T-helper 17 cell (primary cell): ENCODE measurements at places on chromosomes 2 and 18.
A peak's percentile ranks its signal among the peaks of the same experiment; 100 is the strongest.

- DNase-seq = no peak
These were observed 484.1 kb upstream of the VRK2 start for GRCh38 chr2:57562495-57562894.

- DNase-seq = no peak
These were observed 47.6 kb upstream of the MSTN start for GRCh38 chr2:190110131-190110530.

DNA sequence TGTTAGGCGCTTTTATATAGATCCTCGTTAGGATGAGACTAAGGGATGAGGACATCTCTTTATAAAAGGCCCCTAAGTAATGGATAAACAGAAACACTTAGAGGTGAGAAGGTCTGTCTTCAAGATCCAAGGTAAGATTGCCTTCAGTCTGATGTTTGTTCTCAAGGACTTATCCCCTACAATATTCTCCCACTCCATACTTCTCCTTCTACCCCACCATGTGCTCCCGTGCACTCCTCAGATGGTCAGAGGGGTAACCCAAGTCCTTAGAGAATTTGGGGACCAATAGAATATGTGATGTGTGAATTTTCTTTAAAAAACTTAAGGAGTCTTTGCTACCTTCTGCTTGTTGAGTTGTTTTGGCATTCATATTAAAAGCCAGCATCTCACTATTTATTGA, 23.1 kb downstream of the FOSL2 start:
- DNase-seq = no peak

DNA sequence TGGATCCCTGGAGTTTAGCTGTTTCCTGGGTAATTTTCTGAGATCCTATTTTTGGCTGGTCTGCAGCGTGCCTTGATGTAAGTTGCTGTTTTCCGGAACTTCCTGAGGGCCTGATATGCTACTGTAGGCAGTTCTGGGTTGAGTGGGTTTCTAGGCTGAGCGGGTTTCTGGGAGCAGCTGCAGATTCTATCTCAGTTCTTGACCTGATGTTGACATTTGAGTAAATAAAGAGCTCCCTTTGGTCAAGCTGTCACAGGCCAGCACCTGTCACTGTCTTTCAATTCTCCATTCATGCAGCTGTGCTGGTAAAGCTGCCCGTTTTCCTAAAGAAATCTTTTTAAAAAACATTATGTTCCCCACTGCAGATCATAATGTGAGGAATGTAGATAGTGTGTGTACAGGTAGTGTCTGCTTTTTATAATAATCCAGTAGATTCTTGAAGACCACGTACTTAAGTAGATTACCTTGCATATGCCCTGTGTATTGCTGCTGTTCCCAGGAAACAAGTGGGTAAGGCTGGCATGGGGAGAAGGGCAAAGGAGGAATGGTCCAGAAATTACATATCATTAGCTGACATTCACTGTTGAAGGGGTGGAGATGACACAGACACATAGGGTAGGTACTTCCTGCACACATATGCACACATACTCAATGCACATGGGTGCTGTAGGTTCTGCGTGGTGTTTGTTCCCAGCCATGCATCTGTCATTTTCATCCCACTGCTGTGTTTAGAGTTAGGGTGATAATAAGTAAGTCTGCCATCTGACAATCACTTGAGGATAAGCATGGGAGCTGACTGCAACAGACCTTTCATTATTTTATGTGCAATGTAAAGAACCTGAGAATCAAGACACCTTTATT, 25.9 kb downstream of the CD28 start:
- DNase-seq = no peak

DNA sequence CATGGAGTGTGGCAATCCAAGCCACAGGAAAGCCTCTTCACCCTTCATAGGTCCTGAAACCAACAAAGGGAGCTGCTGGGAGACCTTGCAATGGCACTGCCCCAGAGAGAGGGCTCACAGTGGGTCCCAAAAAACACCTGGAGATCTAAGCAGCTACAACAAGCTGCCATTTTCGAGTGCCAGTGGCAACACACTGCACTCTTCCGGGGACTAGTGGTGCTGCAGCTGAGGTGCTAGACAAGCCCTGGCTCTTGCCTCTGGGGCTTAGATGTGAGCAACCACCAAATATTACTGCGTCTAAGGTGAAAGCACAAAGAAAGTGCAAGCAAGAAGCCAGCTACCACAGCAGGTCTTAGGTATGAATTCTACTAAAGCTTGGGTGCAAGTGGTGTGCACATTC, 192.9 kb downstream of the NOL4 start:
- no peak for DNase-seq

DNA sequence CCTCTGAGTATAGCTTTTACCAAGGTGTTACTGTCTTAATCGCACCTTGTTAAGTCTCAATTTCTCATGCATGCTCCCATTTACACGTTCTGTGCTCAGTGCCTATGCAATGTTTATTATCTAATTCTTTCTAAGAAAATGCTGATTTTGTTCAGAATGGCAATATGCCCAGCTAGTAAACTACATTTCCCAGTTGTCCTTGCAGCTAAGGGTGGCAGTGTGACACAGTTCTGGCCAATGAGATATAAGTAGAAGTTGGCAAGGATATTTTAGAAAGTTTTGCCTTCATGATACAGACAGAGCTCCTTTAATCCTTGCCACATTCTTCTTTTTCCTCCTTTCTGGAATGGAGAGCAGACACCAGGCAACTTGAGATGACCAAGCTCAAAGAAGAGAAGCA, 45.3 kb downstream of the POLE4 start:
- DNase-seq = no peak

GRCh38 chr2:20666304-20667150, at the start of gene GDF7:
GDF7 (plus strand) TSS chr2:20667144; CDS start chr2:20667240, 96 bp downstream.
- no peak for DNase-seq

DNA sequence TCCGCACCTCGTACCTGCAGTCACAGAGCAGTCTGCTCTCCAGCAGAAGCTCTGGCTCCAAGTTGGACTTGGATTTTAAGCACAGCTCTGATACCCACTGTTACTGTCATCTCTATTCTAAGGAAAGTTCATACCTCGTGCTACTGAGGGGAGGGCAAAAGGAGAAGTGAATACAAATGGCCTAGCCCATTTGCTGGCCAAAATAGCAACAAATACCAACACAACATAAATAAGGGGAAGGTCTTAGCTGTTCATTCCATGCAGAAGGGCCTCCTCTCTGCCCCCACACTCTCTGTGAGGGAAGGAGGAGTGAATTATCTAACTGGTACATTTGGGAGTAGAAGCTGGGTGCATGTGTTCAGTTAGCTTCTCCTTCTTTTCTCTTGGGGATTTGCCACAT, 739.4 kb upstream of the RAB6C start:
- no peak for DNase-seq

DNA sequence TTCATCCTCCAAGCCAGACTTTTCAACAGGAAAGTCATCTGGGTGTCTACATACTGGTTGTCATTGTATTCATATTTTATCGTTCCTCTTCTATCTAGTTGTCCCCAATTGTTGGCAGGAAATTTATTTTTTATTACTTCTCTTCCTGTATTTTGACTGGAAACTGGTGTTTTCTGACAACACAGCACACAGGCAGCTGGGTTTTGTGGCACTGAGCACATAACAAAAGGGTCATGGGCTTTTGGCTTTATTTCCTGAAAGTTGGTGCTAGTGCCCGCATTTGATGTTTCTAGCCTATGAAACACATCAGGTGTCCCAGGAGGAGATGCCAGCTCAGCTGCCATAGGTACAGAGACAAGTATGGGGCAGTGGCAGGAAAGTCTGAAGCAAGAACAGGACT, 126.4 kb downstream of the TMEM17 start:
- no peak for DNase-seq

- DNase-seq = no peak
These were observed 51.5 kb downstream of the HAUS1 start for GRCh38 chr18:46155641-46156051.

GRCh38 chr2:196309691-196310090, 138.3 kb upstream of the STK17B start:
- no peak for DNase-seq

GRCh38 chr2:27492557-27492956, 2.4 kb downstream of the FNDC4 start:
- no peak for DNase-seq

GRCh38 chr2:156956161-156956560, 301.3 kb upstream of the GALNT5 start:
- no peak for DNase-seq

- DNase-seq = no peak
These were observed 159.4 kb downstream of the CD8B2 start for GRCh38 chr2:106646605-106647004.

DNA sequence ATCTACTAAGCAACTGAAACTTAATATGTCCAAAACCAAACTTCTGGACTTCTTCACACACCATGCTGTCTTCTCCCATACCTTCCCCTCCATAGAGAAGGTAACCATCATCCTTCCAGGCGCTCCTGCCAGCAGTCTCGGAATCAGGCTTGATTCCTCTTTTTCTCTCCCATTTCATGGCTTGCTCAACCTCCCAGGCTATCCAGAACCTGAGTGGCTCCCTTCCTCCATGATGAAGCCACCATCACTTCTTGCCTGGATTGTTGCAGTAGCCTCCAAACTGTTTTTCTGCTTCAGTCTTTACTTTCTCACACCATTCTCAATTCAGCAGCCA, 40.1 kb upstream of the NDUFV2 start:
- no peak for DNase-seq

- no peak for DNase-seq
These were observed 83.9 kb downstream of the PIK3C3 start for GRCh38 chr18:42038936-42039335.

DNA sequence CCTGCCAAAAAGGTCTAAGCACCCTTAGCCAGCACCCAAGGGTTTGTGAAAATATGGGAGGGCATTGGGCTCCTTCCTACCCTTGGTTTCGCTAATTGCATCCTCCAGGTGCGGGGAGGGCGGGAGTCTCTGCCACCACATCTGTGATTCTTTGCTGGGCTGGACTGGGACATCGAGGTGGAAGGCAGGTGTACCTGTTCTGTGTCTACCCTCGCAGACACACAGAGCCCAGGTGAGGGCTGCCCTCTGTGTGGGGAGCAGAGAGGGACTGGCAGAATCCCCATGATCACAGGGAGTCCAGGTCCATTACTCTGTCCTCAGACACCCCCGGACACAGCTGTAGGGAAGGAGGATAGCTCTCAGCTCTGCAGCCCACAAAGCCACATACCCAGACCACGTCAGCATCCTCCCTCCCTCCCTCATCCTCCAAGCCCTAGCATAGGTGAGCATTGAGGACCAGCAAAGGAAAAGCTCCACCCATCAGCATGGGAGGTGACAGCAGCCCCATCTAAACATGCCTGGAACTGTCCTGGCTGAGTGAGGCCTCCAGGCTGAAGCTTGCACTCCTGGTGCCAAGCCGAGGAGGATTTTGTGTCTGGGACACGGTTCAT, 49.8 kb downstream of the PLB1 start:
- no peak for DNase-seq

DNA sequence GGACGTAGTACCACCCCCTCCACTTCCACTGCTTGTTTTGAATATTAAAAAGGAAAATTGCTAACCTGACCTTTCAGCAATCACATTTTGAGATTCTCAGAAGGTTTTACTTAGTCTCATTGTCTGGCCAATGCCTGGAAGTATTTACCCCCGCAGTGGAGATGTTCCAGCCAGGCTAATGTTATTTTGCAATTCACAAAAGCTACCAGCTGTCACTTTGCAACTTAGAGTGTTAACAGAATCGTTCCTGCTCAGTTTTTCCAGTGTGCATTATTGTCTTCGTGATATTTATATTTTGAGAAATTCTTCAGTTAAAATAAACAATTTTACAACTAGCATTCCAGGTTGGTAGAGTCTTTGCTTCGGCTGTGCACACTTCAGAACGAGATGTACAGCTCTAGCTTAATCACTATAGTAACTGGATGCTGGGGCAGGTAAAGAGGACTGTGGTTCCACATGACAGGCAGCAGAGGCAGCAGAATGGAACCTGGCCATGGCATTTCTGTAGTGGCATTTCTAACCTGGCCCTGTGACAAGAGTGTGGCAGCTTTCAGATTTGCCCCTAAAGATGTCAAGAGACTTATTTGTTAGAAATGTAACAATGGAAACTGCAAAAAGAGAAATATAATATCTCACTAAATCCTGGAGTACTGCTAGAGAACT, 85.1 kb downstream of the DTNA start:
- DNase-seq = no peak

DNA sequence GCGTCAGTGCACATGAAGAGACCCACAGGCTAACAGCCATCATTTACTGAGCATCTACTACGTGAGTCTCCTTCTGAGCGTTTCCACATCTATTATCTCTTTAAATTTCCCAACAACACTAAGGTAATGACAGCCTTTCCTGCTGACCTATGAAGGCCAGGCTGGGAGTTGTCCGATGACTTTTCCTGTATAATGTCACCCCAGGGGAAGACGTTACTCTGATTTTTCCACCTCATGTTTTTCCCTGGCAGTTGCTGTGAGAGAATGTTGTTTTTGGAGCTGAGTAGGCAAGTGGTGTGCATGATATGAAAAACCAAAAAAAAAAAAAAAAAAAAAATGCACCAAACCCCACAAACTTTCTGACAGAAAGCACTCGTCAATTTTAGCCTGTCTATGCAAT, 207.6 kb downstream of the SLC8A1 start:
- DNase-seq = no peak

- no peak for DNase-seq
These were observed 5.1 kb downstream of the MEIS1 start for GRCh38 chr2:66439812-66440542.

DNA sequence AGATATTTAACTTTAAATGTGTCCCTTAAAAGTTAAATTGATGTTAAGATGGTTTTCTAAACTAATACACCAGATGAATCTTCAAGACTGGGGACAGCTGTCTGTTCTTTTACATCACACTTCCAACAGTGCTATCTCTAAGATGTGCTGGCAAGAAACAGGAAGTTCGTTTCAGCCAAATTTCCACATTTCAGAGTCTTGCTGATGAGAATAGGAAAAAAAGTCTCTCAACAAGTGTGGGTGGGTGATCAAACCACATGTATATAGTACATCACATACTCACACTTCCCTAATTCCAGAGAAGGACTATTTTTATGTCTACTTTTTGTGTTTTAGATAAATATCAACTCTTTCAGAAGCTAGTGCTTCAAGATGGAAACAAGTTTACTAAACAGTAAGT, 1712.8 kb upstream of the TMEFF2 start:
- DNase-seq = no peak

DNA sequence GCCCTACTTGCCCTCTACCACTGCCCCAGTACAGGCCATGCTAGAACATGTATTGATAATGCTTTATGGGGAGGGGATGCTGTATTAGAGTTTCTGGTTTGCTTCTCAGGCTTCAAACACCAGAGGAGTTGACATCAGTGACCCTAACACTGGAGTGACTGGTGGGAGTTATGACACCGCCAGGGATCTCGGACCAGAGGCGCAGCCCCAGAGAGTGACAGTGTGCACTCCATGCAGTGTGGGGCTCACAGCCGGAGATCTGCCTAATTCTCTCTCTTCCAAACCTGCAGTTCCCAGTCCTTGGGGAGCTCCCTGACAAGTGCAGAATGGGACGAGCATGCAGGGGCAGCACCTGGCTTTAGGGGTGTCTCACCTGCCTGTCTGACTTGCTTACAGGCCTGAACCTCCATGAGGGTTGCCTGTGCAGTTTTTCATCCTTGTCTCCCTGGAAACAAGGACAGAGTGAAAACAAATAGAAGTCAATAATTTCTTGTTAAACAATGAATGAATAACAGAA, 244.9 kb upstream of the MYT1L start:
- DNase-seq = no peak

GRCh38 chr2:96838345-96839292, 5.2 kb downstream of the ANKRD23 start:
- no peak for DNase-seq

- no peak for DNase-seq
These were observed at the start of gene TMEM237 for GRCh38 chr2:201643216-201643890. TMEM237 (minus strand) TSS chr2:201643503; CDS start chr2:201643400, 103 bp downstream.

- DNase-seq = no peak
These were observed 634.6 kb downstream of the ERBB4 start for GRCh38 chr2:211903961-211904360.

GRCh38 chr2:130824492-130825061, 12.1 kb upstream of the ARHGEF4 start:
- peak; percentile 43 for DNase-seq
